Stimulated activated CD4-positive, alpha-beta T cell treated with anti-CD3 and anti-CD28 coated beads, Interleukin-4, amount 100 ng/mL, for 1 hour (primary cell): ENCODE measurements at places on chromosomes 3 and 15.

DNA sequence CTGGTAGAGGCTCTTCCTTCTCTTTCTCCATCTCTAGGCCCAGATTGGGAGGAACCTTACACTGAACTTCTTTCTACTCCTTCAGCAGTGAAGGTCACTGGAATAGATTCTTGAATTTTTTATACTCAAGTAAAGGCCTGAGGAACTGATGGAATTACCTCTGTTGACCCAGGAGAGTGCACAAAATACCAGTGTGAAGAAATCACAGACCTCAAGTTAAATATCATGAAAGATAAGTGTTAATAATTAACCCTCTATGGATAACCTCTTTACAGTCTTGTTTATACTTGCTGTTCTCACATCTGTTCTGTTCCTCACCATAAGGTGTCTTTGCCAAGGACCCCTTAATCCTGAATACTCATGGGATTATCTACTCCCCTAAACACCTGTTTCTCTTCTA lies 244.4 kb upstream of the STAC start:
- DNase-seq: no peak

DNA sequence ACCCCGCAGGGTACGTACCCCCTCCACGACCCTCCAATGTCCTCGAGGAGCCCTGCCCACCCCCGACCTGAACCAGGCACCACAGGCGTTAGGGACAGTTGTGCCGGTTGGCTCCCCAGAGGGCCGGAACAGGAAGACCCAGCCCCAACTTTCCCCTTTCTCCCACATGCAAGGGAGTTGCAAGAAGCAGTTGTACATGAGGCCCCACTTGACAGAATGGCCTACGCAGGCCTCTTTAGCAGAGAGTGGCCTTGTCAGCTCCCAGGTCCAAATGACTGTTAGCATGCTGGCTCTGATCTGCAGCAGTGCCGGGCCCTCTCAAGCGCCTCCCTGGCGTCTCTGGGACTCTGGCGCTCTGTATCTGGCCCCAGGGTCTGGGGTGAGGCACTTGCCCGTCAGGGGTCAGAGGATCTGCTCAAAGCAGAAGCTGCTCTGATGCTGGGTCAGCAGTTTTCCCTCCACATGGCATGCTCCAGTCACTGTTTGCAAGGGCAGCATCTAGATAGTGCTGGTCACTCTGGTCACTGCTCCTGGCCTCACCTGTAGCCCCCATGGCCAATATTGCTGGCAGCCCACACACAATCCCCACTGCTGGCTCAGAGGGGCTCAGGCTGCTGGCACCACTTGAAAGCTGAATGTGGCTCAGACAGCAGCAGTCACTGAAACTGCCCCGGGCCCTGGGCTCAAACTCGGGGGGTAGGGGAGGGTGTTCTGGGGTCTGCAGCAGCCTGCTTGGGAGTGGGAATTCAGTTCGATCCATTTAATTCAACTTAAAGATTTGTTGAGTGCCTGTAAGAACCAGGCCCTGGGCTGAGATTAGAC lies 254.5 kb downstream of the FAM43A start:
- no peak for DNase-seq

DNA sequence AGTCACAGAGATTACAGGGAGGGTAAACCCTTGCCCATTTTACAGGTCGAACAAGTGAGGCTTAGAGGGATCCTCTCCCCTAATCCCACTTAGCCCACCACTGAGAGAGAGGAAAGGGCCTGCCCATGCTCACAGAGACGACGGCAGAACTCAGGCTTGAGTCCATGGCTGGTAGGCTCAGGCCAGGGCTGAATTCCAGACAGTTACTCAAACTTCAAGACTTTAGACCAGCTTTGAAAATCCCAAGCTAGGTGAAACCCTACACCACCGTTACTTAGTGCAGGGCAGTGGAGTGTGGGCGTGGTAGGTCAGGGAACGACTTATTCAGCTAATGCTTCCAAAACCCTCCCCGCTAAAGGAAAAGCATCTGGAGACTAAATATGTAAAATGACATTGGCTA lies 16.4 kb downstream of the GRIP2 start:
- no peak for DNase-seq

DNA sequence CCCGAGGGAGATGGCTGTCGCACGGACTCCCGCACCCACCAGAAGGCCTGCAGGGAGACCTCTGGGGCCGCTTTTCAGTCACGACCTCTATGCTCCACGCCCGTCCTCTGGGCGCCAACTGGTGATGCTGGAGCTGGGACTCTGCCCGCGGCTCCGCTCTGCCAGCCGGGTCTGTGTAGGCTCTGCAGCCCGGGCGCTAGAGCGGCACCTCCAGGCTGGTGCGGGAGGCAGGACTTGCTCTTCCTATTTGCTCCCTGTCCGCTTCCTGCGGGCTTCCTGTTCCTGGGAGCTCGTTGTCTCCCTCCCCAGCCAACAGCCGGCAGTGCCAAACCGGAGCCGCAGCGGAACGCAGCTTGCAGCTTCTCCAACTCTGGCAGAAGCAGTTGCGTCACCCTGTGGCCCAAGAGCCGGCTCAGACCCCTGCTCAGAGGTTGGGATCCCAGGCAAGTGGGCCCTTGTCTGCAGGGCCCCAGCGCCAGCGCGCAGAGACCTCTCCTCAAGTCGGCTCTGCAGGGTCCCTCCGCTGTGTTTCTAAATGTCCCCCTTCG lies 285.9 kb downstream of the XXYLT1 start:
- no peak for DNase-seq

GRCh38 chr3:190089711-190090110 lies 31.0 kb downstream of the P3H2 start:
- no peak for DNase-seq

- no peak for DNase-seq
Observed at GRCh38 chr3:60269377-60269776, 981.9 kb downstream of the FHIT start.

DNA sequence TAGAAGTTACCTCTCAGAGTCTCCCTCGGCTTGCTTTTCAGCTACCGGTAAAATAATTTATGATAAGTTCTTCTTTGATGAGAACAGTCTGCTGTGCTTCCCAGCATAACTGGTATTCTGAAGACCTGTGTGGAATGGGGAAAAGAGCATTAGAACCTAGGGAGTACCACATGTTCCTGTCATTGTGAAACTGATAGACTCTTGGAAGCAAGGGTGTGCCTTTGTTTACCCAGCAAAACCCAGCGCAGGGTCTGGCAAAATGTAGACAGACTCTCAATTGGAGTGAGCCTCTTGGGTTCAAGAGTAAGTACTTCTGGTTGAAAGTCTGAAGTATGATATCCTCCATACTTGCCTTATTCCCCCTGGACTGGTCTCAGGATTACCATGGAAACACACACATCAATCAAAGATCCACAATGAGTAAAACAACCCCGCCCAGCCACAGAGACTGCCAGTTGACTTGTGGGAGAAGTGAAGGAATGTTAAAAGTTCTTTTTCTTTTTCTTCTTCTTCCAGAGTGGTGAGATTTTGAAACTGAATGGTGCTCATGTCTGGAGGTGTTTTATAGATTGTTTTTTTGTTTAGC lies 652.4 kb upstream of the NAALADL2 start:
- DNase-seq: no peak

- no peak for DNase-seq
Observed at GRCh38 chr3:151845306-151845905, 28.0 kb upstream of the SUCNR1 start.

- DNase-seq: no peak
Observed at GRCh38 chr3:146071632-146072031, 89.4 kb downstream of the PLOD2 start.

GRCh38 chr3:182913889-182914288 lies 66.4 kb downstream of the DCUN1D1 start:
- no peak for DNase-seq
